ENCODE measurements at places on chromosomes 2 and 18.

DNA sequence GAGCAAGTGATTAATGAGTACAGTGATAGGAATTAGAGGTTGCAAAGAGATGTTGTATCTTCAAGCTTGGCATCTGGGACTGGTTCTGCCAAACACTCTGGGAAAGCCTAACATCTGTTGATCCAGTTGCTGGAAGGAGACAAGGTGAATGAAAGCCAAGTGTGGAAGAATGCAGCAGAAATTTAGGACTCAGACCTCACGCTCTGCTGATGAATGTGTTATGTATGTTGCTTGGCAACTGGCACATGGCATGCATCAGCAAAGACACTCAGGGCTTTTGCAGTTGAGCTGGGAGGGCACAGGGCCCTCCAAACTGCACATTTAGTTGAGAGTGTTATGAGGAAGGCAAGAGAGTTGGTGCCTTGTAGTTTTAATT lies 105.5 kb downstream of the COLEC12 start:
- no peak for DNase-seq

DNA sequence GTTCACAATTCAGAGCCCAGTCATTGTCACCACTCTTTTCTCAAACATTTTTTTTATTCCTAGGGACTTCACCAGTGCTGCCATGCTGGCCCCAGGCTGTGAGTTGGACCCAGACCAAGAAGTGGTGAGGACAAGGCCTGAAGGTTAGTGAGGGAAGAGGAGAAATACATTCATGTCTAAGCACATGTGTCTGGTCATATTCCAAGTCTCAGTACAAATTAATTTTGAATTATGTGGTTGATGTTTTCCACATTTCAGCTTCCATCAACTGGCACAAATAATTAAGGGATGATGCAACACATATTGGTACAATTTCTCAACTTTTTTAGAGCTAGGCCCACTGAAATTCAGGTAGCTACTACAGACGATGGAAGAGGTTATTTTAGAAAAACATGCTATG lies 106.6 kb upstream of the UPP2 start:
- DNase-seq: no peak

DNA sequence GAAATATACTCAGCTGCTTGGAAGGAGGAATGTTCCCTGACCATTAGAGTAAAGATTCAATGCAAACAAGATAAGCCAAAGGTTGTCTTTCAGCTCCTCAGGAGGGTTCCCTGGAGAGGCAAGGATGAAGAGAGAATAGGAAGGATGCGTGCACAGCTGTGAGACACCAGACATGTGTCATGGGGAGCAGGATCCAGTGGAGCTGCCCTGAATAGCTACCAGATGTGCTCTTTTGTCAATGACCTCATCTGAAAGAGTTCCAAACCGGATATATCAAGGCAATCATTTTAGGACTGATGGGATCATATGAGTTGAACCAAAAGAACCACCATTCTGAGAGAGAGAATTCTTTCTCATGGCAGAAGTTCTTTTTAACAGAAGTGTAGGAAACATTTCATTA lies 490.6 kb downstream of the IRS1 start:
- DNase-seq: no peak

- DNase-seq: peak; percentile 92
Measured at GRCh38 chr2:66432801-66433694, 1.9 kb upstream of the MEIS1 start.

GRCh38 chr2:208937521-208937920 lies 486.3 kb upstream of the MAP2 start:
- no peak for DNase-seq

GRCh38 chr18:48766026-48766425 lies 184.7 kb downstream of the SMAD7 start:
- no peak for DNase-seq

- no peak for DNase-seq
Measured at GRCh38 chr2:9646196-9647030, 15.6 kb upstream of the YWHAQ start.

DNA sequence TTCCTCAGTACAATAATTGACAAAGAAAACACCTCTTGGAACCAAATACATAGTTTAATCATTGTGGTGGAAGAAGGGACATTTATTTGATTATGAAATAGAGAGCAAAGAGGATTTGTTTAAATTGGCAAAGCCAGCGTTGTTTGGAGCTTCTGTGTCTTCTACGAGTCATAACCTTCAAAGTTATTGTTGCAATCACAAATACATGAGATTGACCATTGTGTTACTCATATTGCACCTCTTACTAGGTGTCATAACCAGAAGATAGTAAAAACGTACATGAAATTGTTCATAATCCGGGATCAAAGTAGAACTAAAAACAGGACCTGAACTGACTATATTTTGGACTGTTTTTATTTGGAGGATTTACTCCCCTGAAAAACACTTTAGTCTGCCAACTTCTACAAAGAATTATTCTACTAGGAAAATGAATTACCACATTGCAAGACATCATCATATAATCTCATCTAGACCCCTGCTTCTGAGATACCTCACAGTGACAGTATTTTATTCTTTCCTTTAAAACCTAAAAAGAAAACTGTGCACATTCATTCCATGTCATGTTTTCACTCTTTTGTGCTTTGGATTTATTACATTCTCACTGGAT lies 151.7 kb upstream of the KLF7 start:
- no peak for DNase-seq

GRCh38 chr2:75068546-75068945 lies 110.1 kb downstream of the POLE4 start:
- no peak for DNase-seq

GRCh38 chr2:193907561-193907960 lies 1712.8 kb upstream of the TMEFF2 start:
- no peak for DNase-seq

DNA sequence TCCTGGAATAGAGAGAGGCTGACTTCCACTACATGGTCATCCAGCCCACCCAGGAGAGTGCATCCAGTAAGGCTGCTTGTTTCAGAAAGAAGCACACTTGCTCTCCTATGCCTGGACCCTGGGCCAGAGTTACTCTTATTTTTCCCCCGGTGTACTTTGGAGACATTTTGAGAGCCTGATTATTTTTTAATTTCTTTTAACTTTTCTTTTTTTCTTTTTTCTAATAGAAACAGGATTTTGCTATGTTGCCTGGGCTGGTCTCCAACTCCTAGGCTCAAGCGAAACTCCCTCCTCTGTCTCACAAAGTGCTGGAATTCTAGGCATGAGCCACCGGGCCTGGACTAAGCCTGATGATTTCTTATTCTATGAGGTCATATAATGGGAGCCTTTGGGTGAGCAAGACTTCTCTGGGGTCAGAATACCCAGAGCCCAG lies 62.2 kb downstream of the RPL37A start:
- no peak for DNase-seq

DNA sequence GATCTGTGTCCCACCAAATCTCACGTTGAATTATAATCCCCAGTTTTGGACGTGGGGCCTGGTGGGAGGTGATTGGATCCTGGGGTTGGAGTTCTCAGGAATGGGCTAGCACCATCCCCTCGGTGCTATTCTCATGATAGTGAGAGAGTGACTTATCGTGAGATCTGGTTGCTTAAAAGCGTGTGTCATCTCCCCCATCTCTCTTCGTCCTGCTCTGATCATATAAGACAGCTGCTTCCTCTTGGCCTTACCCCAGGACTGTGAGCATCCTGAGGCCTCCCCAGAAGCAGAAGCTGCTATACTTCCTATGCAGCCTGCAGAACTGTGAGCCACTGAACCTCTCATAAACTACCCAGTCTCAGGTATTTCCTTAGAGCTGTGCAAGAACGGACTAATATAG lies 163.7 kb upstream of the NDUFV2 start:
- DNase-seq: no peak

DNA sequence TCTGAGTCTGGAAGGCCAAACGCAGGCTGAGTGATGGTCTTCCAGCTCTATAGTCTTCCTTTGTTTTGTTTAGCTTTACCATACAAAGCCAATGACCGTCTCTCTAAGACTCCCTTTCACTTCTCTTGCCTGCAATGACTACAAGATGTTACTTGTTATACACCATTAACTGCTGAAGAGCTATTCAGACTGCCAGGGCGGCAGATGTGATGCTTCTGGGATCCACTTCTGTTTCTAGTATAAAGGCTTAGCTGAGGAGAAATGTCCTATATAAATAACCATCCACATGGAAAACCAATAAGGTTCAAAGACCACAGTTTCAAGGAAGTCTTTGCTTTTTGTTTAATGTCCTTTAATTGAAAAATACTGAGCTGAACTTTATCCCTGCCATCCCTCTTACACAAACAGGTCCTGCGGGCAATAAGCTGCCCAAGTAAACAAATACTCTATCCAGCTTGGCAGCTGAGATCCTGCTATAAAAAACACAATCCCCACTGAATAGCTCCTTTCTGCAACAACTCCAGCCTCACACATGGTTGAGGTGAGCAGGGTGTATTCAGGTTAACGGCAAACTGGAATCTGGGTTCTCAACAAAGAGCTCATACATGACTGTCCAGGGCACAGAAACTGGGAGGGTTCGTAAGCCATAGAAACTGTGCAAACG lies 124.6 kb downstream of the VIT start:
- no peak for DNase-seq

- DNase-seq: peak; percentile 57
Measured at GRCh38 chr2:26172871-26173775, at the start of gene GAREM2. TSS of gene GAREM2 (plus strand) at chr2:26173088. CDS start at chr2:26173221, 133 bp downstream.

- DNase-seq: no peak
Measured at GRCh38 chr2:903223-903900, 47.3 kb upstream of the SNTG2 start.

- no peak for DNase-seq
Measured at GRCh38 chr2:78093436-78093835, 571.3 kb upstream of the LRRTM4 start.

GRCh38 chr18:5237083-5237722 lies 40.1 kb upstream of the AKAIN1 start:
- DNase-seq: peak; percentile 6

DNA sequence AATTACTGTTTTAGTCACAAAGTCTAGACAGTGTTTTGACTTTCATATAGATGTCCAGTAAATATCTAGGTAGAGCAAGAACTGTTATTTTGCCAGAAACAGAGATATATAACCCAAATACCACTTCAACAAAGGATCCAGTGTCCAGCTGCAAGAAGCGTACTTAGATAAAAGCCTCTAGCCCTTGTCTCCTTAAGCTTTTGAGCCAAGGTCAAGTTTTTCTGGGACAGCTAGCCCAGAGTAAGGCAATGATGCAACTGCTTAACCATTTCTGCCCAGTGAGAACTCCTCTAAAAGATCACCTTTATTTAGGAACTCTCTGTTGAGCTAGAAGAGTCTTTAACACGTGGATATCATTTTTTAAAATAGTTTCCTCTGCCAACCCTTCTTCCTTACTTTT lies 1424.9 kb upstream of the NXPH2 start:
- no peak for DNase-seq

GRCh38 chr2:165877565-165878550 lies 75.7 kb downstream of the TTC21B start:
- no peak for DNase-seq

DNA sequence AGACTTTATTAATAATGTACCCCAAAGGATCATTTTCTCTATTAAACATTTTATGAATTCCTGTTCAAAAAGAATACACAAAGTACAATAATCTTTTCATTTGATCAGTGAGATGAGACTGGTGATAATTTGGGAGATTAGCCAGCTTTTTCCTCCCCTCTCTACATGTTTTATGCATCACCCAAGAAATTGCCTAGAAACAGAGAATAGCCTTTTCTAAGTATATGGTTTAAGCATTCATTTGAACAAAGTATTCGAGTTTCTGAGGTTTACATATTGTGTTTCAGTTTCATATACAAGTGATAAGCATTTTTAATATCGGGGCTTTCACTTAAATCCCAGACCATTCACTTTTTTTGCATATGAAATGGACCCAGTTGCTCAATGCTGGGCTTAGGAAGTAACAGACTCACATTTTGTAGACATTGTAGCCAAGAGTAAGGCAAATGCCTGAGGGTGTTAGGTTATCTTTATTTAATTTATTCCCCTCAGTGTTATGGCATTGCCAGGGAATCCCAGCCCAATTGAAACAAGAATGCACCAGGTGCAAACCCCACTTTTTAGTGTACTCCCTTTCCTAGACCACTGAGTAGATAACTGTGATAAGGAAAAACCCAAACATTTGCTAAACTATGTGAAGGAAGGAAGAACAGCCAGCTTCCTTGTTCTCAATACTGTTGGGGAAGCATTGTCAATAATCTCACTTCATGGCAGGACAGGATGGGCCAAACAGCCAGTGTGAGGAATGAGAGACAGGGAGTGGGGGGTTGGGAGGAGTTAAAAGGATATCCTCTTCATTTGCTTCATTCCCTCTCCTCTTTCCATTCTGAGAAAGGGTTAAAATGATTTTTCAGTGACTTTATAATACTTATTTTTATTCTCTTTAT lies 3.5 kb downstream of the CPO start:
- DNase-seq: no peak

DNA sequence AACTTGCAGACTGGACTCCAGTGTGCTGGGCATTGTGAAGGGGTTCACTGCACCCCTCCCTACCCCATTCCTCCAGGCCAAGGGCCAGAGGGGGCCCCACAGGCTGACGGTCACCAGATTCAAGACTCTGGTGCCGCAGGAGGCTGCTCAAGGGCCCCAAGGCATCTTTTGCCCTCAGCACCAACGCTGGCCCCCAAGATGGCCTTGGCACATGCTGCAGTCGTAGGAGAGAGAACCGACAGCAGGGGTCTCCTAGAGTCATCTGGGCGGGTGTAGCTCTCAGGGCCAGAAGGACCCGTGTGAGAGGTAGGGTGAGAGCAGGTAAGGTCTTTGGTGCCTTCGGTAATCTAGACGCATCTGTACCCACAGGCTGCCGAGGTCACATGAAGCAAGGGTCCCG lies 18.7 kb upstream of the ODC1 start:
- DNase-seq: no peak

DNA sequence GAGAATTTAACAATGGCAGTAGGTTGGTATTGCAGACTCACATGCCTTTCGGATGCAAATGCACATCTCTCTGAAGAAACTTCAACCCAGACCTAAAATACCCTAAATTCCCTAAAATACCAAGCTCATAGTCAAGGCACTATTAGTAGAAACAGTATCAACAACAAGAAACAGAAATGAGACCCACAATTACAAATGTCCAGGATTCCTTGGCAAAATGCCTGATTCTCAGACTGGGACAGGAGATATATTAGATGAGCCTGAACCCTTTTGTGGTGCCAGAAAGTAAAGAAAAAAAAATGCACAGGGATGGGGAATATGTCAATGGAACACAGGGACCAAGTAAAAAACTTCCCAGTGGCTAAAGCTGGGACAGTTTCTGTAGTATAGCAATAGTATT lies 77.2 kb downstream of the NAT8 start:
- DNase-seq: no peak

- DNase-seq: no peak
Measured at GRCh38 chr18:48817021-48817461, 133.7 kb downstream of the SMAD7 start.

DNA sequence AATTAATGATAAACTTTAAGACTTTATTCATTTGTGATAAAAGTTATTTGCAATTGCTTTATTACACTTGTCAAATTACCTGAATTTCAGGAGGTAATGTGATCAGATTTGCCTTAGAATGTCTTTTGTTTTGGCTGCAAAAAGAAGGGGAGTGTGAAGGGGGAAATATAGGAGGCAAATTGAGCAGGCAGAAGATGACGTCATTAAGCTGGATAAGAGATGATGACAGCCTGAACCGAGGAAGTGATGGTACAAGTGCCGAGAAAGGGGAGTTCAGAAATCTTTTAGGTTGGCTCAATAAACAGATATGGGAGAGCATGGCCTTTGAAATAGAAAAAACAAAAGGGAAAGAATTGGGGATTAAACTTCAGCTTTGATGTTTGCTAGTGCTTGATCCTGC lies 73.0 kb upstream of the TTN start:
- no peak for DNase-seq
